Uterine smooth muscle cell (primary cell): ENCODE measurements at places on chromosomes 7 and 10. TPM values are rescaled to one million over a fixed set of nuclear protein-coding genes. Genes with fewer than 3 reads are reported as not detected.

EVX1 gene
- under 0.01 TPM in 1 of 2 replicates, not detected in the other for total RNA-seq

IRF5 gene
- 0.11 and 0.37 TPM in 2 replicates for total RNA-seq

CALHM3 gene
- total RNA-seq, result not detected in 2 replicates

LRIT1 gene
- not detected in 2 replicates for total RNA-seq

RELN gene
- total RNA-seq, result 6.5 and 14.9 TPM in 2 replicates

CHAT gene
- not detected in 2 replicates for total RNA-seq

STEAP1 gene
- total RNA-seq, result 32.6 and 65.6 TPM in 2 replicates

PRF1 gene
- not detected in 2 replicates for total RNA-seq

COA1 gene
- total RNA-seq, result 50.2 and 73.8 TPM in 2 replicates

TBC1D12 gene
- total RNA-seq, result 13.6 and 16.7 TPM in 2 replicates

FGL2 gene
- under 0.01 and 0.22 TPM in 2 replicates for total RNA-seq

CALML5 gene
- not detected in 2 replicates for total RNA-seq
